ENCODE measurements at places on chromosomes 7 and 10.

- peak; percentile 61 for DNase-seq
Measured at GRCh38 chr7:105346593-105347322, 42.0 kb downstream of the SRPK2 start.

GRCh38 chr10:14605231-14605925 is 169.3 kb downstream of the FAM107B start:
- DNase-seq: peak; percentile 33

GRCh38 chr10:96097865-96098264 is 32.2 kb upstream of the ZNF518A start:
- no peak for DNase-seq

GRCh38 chr10:20327954-20328353 is 511.7 kb downstream of the PLXDC2 start:
- no peak for DNase-seq

DNA sequence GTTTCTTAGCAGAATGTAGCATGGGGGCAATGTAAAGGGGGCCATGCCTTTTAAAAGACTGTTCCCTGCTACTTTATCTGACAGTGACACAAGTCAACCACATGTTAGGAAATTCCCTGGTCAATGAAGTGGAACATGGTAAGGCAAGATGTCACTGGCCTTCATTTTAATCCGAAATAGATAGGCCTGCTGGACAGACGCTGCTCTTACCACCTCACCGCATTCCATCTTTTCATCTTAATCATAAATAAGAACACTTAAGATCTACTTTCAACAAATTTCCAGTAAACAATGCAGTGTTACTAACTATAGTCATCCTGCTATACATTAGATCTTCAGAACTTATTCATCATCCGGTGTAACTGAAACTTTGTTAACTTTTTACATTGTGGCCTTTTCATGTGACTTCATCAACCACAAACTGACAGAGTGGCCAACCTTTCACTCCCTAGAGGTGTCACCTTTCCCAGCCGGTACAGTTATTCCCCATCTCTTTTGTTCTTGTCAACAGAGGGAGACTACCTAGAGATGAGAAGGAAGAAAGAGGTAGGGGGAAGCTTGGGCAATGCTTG is 15.6 kb downstream of the ASB4 start:
- no peak for DNase-seq

GRCh38 chr7:70455925-70456324 is 676.0 kb upstream of the GALNT17 start:
- no peak for DNase-seq

DNA sequence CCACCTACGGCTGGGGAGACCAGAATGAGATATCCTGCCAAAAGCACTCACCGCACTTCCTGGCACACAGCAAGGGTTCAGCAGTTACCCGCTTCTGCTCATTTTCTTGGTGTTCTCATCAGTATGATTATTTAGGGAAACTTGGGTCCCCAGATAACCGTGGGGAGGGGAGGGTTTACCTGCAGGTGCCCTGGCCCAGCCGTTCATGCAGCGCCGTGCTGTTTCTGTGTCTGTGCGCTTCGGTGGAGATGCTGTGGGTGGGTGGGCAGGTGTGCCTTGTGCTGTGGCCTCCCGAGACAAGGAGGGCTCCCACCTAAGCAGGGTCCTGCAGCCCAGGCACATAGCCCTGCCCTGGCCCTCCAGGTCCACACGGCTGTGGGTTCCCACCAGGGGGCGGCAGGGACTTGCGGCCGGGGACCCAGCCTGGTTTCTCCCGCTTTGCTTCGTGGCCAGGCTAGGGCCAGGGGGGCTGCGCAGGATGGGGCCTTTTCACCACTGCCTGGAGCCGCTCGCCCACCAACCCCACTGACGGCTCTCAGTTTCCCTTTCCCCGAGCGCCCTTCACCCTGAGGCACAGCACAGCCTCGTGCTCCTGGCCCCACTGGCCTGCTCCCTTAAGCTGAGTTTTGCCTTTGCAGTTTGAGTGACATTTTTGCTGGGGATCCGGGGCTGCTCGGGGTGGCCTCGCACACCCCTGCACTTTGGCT is 78.5 kb downstream of the LHPP start:
- DNase-seq: peak; percentile 77

GRCh38 chr10:88995156-88995876 is 4.7 kb downstream of the FAS start:
- no peak for DNase-seq

DNA sequence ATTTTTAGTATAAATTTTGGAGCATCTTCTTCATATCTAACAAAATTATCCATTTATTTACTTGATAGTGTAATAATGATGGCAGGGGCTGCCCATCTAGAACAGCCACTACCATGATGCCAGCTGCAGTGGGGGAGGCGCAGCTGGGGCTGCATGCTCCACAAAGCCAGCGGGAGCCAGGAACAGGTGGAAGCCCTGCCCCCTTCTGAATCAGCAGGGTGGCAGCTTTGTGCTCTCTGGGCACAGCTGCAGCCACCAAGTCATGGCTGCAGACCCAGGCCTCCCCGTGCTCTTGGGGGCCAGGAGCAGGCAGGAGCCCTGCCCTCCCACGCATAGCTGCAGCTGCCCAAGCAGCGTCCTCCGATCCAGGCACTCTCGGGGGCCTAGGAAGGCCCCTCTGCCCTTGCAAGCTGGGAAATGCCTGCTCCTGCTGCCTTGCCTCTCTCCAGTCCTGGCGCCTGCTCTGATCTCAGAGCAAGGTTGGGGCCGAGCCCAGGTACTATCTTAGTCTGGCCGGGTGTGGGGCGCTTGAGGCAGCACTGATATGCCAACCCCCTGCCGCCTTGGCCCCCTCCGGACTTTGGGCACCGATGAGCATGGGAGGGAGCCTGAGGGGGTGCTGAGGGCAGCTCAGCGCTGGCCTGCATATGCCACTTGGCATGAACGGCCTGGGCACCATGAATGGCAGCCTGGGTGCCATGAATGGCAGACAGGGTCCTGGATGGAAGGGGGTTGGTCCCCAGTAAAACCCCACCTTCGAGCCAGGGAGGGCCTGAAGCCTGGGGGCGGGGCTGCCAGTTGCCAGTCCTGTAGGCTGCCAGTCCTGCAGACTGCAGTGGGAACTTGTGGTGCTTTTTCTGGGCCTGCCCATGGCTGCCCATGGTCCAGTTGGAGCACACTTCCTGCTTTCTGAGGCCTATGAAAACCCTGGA is 1110.8 kb upstream of the POT1 start:
- DNase-seq: no peak

DNA sequence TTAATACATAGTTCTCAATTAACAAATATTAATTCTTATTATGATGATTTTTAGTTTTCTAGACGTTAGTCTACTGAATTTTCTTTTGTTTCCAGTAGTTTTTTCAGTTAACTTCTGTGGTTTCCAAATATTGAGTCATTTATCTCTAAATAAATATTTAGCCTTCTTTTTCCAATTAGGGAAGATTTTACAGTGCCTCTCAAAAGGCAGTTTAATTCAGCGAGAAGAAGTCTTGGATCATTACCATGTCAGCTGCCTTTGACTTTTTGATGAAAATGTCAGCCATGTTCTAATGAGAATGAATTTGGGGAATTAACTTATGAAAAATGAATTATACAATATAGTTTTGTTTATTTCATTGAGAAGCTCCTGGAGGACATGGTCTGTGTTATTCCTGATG is 90.0 kb downstream of the CDK14 start:
- DNase-seq: no peak

- DNase-seq: no peak
Measured at GRCh38 chr10:127349737-127350136, 153.3 kb upstream of the INSYN2A start.

DNA sequence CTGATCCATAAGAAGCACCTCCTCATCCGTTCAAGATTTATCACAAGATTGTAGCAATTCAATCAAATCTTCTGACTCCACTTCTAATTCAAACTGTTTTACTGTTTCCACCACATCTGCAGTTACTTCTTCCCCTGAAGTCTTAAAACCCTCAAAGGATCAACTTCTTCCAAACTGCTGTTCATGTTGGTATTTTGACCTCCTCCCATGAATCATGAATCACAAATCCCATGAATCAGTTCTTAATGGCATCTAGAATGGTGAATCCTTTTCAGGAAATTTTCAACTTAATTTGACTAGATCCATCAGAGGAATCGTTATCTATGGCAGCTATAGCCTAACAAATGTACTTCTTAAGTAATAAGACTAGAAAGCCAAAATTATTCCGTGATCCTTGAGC is 122.3 kb downstream of the IMMP2L start:
- DNase-seq: no peak

GRCh38 chr7:27955596-27955995 is 215.6 kb downstream of the TAX1BP1 start:
- no peak for DNase-seq

- no peak for DNase-seq
Measured at GRCh38 chr7:130488392-130489139, 3.3 kb upstream of the MEST start.

DNA sequence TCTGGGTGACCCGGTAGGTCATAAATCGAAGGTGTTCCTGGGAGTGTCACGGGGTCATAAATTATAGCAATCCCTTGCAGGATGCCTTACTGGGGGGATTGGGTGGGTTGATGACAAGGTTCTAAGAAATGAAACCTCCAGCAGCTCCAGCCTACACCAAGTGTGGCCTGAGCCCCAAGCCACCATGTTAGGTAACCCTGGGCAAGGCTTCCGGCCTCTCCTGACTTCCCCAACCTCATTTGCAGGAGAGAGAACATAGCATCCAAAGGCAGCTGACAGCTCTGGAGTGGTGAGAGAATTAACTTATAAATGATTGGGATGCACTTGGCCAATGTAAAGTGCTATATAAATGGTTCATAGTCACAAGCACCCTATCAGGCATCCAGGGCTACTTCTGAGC is 52.8 kb upstream of the TMEM273 start:
- DNase-seq: peak; percentile 45

DNA sequence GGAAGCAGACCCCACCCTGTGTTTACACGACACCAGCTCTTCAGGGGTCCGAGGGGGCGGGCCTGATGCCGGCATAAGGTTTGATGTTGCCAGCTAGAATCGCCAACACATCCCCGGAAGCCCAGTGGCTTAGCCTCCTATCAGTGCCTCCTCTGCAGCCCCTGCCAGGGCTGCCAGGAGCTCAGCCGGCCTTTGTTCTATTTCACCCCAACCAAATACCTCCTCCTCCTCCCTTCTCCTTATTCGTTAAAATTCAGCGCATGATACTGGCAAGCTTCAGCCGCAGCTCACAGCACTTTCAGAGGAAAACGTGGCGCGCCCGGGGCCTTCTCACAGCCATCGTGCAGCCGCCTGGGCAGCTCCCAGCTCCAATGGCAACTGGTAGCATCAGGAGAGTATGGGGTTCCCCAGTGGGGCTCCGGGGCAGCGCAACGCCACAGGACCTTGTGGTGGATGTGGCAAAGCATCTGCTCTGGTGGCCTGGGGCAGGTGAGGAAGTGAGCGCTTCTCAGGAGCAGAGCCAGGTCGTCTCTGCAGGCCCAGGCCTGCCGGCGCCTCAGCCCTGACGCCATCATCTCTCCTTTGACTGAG is 176.4 kb upstream of the RHEB start:
- DNase-seq: no peak

DNA sequence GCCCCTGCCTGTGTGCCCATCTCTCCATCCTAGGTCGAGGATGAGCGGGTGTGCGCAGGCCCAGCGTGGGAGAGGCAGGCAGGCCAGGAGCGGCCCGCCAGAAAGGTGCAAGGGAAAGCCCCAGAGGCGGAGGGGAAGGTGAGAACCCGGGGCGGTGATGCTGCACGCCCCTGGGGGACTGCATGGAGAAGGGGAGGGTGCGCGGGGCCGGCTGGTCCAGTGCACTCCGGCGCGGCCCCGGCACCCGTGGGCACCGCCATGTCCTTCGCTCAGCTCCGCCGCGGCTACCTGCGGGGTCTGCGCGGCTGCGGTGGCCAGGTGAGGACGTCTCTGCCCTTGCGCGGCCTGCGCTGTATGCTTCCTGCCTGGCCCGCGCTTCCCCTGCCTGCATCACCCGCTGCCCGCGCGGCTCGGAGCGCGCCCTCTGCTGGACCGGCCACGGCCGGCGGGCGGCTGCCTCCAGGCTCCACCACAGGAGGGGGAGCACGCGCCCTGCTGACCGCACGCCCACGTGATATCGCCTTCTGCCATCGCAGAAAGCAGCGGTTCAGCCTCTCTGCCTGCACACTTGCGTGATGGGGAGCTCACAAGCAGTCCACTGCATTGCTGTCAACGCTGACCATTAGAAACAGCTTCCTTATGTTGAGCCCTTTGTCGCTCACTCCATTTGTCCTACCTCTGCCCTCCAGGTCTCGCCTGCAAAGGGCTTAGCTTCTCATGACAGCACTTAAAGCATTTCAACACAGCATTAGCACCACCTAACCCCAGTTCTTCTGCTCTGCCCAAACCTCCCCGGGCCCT is 73.9 kb downstream of the CXCL12 start:
- peak; percentile 92 for DNase-seq

DNA sequence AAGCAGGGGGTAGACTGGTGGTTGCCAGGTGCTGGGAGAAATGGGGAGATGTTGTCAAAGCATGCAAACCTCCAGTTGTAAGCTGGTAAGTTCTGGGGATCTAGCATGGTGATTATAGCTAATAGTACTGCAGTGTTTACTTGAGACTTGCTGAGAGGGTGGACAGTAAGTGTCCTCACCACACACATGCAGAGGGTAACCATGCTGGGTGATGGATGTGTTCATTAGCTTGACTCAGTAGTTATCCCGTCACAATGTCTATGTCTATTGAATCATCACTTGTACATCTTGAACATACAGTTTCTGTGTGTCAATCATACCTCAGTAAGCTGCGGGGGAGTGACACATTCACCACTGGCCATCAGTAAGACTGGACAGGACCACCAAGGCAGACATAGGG is 42.1 kb downstream of the GSDME start:
- no peak for DNase-seq

DNA sequence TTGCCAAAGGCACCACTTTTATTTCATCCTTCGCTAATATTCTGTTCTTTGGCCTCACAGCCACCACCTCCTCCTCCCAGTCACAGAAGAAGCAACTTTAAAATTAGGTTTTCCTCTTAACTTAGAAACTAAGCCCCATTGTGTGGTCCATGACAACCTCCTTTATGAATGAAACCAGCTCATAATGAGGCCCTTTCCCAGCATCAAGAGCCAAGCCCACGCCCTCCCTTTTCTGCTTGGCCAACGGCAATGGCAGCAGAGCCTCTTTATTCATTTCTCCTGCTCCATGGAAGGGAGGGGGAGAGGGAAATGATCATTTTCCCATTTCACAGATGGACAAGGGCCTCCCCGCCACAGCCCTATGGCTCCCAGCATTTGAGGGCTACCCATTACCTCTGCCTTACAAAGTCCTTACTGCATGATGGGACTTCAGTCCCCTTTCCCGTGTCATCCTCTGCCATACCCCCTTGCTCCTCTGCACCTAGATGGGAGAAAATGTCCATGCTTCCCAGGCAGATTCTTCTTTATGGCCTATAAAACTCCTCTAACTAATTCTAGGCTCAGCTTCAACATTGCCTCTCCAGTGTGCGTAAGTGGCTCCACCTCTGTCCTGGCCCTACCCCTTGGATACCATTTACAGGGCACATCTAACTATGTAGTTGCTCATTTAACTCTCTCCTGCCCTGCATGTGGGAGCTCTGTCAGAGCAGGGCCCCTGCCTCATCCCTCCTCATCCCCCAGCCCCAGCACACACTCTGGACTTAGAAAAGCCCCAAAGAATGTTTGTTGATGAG is 475.5 kb downstream of the RPS24 start:
- no peak for DNase-seq

Data from suppressor macrophage (primary cell).